ENCODE measurements at places on chromosomes 4 and X. TPM values are rescaled to one million over a fixed set of nuclear protein-coding genes. Genes with fewer than 3 reads are reported as not detected.

SMIM10L2A gene
- total RNA-seq = not detected

DNA sequence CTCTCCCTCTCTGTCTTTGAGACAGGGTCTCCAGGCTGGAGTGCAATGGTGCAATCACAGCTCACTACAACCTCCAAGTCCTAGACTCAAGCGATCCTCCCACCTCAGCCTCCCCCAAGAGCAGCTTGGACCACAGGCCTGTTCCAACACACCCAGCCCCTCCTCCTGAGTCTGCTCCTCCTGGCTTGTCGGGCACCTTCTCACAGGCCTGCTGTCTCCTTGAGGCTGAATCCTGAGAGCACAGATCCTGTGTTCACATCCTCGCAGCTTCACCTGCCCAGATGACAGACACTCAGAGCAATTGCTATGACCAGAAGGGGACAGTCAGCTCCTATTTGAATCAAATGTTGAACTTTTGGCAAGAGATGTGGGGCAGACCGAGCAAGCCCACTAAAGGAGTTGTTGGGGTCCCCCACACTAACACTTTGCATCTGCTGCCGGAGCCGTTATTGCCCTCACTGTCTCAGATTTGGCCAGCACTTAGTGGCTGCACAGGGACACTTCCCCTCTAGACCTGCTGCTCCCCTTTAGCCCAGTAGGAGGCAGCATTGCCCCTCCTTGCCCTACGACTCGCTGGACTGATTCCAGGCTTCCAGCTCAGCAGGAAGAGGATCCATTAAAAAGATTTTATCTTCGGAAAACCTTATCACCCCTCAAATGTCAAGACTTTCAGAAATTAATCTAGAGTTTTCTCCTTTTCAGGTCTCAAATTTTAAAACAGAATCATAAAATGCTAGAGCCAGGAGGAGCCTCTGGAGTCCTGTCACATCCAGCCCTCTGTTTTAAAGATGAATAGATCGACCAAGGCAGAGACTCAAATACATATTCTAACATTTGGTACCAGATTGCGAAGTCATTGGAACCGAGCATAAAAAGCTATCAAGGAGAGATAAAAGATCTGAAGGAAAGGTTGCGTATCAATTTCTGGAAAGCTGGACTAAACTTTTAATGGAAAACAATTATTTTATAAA is 113.7 kb downstream of the USP46 start:
- H3K27me3 ChIP-seq = peaks cover 6% of the 10 kb centered on the region
- peaks cover 22% of the 10 kb centered on the region for H3K4me1 ChIP-seq
- H3K27ac ChIP-seq = no peak overlapping the region
- no peaks in the 10 kb centered on the region for H3K36me3 ChIP-seq
- peak; percentile 47 for DNase-seq

RBM46 gene
- total RNA-seq = not detected

DNA sequence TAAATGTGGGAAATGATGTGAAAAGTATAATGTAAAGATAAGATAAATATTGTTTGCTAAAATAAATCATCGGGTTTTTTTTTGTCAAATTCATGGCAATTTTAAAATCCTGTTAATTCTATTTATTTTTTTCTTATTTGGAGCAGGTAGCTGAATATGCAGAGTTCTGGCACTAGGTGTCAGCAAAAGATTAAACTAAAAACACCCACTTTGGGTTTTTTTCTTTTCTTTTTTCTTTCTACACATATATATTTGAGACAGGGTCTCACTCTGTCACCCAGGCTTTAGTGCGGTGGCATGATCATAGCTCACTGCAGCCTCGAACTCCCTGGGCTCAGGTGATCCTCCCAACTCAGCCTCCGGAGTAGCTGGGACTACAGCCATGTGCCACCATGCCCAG is 6.9 kb upstream of the RAP2C start:
- H3K27ac ChIP-seq = no peak overlapping the region
- no peak overlapping the region for H3K4me3 ChIP-seq
- H3K4me1 ChIP-seq = peaks cover 13% of the 10 kb centered on the region
- no peaks in the 10 kb centered on the region for H3K36me3 ChIP-seq
- H3K27me3 ChIP-seq = no peaks in the 10 kb centered on the region

- no peaks in the 10 kb centered on the region for H3K36me3 ChIP-seq
- no peak overlapping the region for H3K4me3 ChIP-seq
- H3K4me1 ChIP-seq = peaks cover 49% of the 10 kb centered on the region
- H3K27me3 ChIP-seq = no peaks in the 10 kb centered on the region
These were observed 3.1 kb upstream of the TCEANC start for GRCh38 chrX:13649838-13650237.

GRCh38 chr4:87802858-87803257 is 3.5 kb downstream of the IBSP start:
- no peak overlapping the region for H3K4me3 ChIP-seq
- no peaks in the 10 kb centered on the region for H3K36me3 ChIP-seq
- peaks cover 26% of the 10 kb centered on the region for H3K4me1 ChIP-seq
- no peak overlapping the region for H3K27ac ChIP-seq

DNA sequence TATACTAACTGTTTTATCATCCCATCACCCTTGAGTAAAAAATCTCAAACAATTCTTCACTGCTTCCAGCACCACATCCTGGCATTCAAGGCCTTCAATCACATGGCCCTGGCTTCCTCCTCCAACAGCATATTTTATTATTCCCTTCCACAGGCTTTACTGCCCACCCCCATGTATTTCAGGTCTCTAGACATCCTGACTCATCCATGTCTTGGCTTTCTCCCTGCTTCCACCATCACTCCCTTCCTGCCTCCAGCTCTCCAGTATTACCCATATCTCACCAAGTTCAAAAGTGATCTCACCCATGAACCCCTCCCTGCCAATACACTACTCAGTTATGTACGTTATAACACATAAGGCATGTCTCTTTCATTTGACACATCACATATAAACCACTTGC is 34.7 kb upstream of the PLAC1 start:
- H3K36me3 ChIP-seq = no peaks in the 10 kb centered on the region
- DNase-seq = peak; percentile 28
- no peaks in the 10 kb centered on the region for H3K27me3 ChIP-seq
- peaks cover 66% of the 10 kb centered on the region for H3K4me1 ChIP-seq

DNA sequence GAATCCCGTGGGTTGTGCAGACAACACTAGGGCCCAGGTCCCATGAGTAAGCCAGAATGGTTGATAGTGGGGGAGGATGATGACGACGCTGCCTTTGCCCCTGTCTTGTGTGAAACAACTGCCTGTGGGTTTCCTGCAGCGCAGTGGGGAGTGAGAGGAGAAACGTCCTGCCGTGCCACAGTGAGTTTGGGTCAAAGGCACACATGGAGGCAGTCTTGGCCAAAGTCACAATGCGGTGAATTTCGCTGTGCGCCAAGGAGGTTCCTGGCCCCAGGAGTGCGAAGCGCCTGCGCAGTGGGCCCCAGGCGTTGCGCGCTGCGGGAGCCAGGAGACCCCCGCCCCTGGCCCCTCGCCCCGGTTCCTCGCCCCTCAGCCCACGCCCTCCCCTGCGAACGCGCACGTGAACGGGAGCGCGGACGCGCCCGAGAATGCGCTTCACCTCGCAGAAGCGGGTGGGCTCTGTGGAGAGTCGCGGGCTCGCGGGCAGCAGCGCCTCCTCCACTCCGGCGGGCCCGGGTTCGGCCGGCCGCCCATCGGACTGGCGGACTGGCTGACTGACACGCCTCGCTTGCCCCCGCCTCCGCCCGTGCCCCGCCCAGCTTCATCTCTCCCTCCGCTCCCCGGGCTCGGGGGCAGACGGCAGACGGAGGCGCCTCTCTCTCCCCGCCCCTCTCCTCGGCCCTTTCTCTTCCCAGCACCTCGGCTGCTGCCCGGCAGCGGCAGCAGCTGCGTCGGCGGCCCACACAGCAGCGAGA is at the start of gene NUDT10:
NUDT10 (plus strand) TSS at position 635 of the 755 bp plus-strand sequence. CDS start 144 bp downstream, outside the sequence.
- peak within 1 kb of the TSS; percentile 63 for H3K4me3 ChIP-seq
- H3K27me3 ChIP-seq = no peaks in the 10 kb centered on the region
- H3K36me3 ChIP-seq = no peaks in the 10 kb centered on the region

DNA sequence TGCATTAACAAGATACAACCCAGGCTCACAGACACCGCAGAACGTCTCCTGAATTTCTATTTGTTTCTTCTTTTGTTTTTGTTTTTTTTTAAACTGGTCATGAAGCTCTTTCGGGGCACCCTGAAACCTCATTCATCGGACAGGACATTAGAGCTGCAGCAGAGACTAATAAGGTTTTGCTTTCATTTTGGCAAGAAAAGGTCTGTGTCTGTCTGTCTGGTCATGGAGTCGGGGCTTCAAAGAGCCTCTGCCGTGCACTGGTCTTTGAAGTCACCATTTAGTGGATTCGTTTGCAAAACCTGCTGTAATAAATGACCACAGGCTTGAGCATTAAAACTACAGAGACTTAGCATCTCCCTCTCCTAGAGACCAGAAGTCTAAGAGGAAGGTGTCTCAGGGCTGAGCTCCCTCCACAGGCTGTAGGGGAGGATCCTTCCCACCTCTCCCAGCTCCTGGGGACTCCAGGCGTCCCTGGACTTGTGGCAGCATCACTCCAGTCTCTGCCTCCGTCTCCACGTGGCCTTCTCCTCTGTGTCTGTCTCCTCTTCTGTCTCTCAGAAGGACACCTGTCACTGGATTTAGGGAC is 247.5 kb downstream of the CRLF2 start:
- H3K36me3 ChIP-seq = no peaks in the 10 kb centered on the region
- H3K4me1 ChIP-seq = peaks cover 8% of the 10 kb centered on the region

- peaks cover 1% of the 10 kb centered on the region for H3K27me3 ChIP-seq
- H3K27ac ChIP-seq = no peak overlapping the region
- peak; percentile 30 for DNase-seq
- no peaks in the 10 kb centered on the region for H3K36me3 ChIP-seq
- H3K4me3 ChIP-seq = no peak overlapping the region
These were observed 49.4 kb downstream of the RPS6KA3 start for GRCh38 chrX:20217271-20217670.

GRCh38 chr4:55866290-55866907 is 13.0 kb downstream of the EXOC1 start:
- H3K4me3 ChIP-seq = peak overlapping the region; percentile 76
- H3K27me3 ChIP-seq = no peaks in the 10 kb centered on the region
- peaks cover 19% of the 10 kb centered on the region for H3K36me3 ChIP-seq
- H3K27ac ChIP-seq = peak overlapping the region; percentile 86

SMIM31 gene
- total RNA-seq = not detected

GRCh38 chrX:97401154-97401553 is 517.4 kb downstream of the RPA4 start:
- H3K27ac ChIP-seq = peak overlapping the region; percentile 61
- peaks cover 2% of the 10 kb centered on the region for H3K27me3 ChIP-seq
- peak overlapping the region; percentile 55 for H3K4me3 ChIP-seq
- no peaks in the 10 kb centered on the region for H3K36me3 ChIP-seq
- DNase-seq = no peak

GRCh38 chr4:148962539-148963290 is 520.5 kb upstream of the NR3C2 start:
- H3K27me3 ChIP-seq = peaks cover 1% of the 10 kb centered on the region
- peak; percentile 24 for DNase-seq
- no peak overlapping the region for H3K4me3 ChIP-seq
- H3K36me3 ChIP-seq = no peaks in the 10 kb centered on the region

DNA sequence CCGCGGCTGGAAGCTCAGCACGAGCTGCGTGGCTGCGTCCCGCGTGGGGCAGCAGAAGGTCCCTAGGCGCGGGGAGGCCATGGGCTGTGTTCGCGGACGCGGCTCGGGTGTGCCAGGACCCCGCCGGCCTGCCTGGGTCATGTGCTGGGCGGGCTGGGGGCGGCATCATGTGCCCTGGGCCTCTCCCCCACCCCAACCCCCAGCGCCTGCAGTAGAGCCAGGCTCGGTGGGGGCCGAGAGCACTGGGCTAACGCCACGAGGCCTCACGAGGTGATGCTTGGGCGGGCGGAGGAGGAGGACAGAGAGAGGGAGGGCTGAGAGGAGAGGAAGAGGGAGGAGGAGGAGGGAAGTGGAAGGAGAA is at the start of gene GPR143:
GPR143 (minus strand) TSS at position 111 of the 361 bp plus-strand sequence; CDS start at position 81, 30 bp downstream.
- no peaks in the 10 kb centered on the region for H3K36me3 ChIP-seq
- no peak within 1 kb of the TSS for H3K4me3 ChIP-seq
- H3K27me3 ChIP-seq = peaks cover 6% of the 10 kb centered on the region
- H3K27ac ChIP-seq = no peak within 1 kb of the TSS
- no peaks in the 10 kb centered on the region for H3K4me1 ChIP-seq

ITIH6 gene
- not detected for total RNA-seq

PDLIM3 gene
- total RNA-seq = not detected

CXCL8 gene
- total RNA-seq = 0.67 TPM

ADH6 gene
- total RNA-seq = not detected

SOWAHB gene
- 0.08 TPM for total RNA-seq

DNA sequence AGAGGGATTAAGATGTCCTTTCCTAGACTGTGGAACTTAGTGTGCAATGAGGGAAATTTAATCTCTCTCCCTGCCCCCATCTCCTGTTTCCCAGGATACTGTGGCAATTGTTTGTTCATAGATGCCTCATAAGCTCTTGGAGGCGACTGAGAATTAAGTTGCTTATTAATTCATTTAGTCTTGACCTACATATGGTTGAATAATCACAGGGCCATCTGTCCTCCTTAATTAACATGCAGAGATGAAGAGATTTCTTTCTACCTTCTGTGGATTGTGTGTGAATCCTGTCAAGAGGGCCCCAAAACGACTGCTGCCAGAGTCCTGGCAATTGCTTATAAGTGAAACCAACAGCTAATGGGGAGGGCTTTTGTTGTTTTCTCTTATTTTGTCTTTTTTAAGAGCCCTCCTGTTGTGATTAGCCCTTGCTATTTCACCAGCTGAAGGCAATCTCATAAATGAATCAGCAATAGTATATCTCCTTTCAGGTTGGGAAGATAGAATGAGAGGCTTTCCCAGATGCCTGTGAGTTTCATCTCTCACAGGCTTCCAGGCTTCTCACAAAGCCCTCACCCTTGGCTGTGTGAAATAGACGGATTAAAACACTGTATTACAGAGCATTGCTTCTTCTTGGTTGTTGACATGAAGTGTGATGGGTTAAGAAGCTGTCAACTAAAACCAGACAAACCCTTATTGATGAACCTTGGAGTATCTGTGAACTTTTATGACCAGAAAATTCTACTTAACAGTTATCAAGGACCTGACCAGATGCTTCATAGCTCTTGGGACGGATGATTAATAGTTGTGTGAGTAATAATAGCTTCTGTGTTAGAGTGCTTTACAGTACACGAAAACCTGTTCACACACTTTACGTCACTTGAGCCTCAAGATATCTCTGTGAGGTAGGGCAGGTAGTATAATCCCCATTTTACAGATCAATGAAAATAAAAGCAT is 58.5 kb downstream of the PGRMC2 start:
- DNase-seq = no peak
- no peaks in the 10 kb centered on the region for H3K36me3 ChIP-seq
- H3K4me1 ChIP-seq = peaks cover 39% of the 10 kb centered on the region

RTL5 gene
- total RNA-seq = 1.5 TPM

GRCh38 chr4:73698217-73698616 is 42.2 kb upstream of the CXCL8 start:
- H3K36me3 ChIP-seq = no peaks in the 10 kb centered on the region
- H3K27ac ChIP-seq = no peak overlapping the region
- DNase-seq = no peak
- peaks cover 31% of the 10 kb centered on the region for H3K4me1 ChIP-seq

NLGN3 gene
- 0.47 TPM for total RNA-seq

DNA sequence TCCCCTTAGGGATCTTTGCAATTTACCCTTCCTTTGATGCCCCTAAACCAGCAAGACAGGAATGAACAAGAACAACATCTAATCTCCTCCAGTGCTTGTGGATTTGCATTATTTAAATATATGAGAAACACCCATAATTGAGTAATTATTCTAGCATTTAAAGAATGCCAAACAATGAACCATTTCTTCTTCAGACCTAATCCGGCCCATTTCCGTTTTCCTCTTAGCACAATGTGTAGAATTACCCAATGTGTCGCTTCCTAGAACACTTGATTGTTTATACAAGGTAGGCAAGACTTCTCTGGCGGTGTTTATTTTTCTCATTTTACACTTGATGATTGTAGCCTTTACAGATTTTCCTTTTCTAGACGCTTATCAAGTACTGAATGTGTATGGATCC is 43.5 kb downstream of the CLDN34 start:
- peak overlapping the region; percentile 41 for H3K4me3 ChIP-seq
- DNase-seq = peak; percentile 21
- peak overlapping the region; percentile 48 for H3K27ac ChIP-seq
- peaks cover 4% of the 10 kb centered on the region for H3K27me3 ChIP-seq
- H3K36me3 ChIP-seq = 0 out of 2 replicates have a peak, but pooled peaks cover 8% of the 10 kb centered on the region
- peaks cover 68% of the 10 kb centered on the region for H3K4me1 ChIP-seq

Measured in HFFc6 (cell line).